Panc1 (cell line): ENCODE measurements at places on chromosomes 11 and 22.

GRCh38 chr11:46890665-46891064, 27.7 kb downstream of the LRP4 start:
- no peak for DNase-seq

DNA sequence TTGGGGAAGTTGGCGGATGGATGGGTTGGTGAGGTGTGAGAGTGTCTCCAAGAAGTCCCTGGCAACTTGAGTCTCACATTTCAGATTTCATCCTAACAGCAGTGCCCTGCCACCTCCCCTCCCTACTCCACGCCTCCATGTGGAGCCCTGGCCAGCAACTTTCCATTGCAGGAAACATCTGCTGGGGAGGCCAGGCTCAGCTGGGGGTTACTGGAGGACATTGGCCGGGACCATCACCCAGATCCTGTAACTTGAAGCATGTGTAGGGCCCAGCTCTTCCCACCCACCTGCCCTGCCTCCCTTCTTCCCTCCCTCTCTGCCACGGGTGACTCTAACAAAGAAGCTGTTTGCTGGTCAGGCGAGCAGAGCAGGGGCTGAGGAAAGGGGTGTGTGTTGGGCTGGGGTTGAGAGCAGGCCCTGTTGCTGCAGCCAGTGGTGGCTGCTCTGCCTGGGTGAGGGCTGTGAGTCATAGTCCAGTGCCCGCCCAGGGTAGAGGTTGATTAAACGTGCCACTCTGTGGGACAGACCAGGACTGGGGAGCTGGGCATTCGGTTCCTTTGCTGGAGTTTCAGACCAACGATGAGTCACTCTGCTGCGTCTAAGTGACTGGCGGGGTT, 64.0 kb downstream of the SCN3B start:
- DNase-seq = no peak

DNA sequence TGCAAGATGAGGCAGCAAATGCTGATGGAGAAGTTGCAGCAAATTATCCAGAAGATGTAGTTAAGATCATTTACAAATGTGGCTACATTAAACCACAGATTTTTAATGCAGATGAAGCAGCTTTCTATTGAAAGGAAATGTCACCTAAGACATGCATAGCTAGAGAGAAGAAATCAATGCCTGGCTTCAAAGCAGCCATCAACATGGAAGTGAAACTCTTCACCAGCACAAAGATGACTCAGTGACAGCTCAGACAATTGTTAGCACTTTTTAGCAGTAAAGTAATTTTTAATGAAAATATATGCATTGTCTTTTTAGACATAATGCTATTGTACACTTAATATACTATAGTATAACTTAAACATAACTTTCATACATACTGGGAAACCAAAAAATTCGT, 71.4 kb downstream of the FANCF start:
- DNase-seq = no peak

GRCh38 chr22:40415531-40416266, 45.3 kb downstream of the SGSM3 start:
- DNase-seq = no peak

- peak; percentile 51 for DNase-seq
Observed at GRCh38 chr22:26330971-26331625, 98.0 kb upstream of the ASPHD2 start.

DNA sequence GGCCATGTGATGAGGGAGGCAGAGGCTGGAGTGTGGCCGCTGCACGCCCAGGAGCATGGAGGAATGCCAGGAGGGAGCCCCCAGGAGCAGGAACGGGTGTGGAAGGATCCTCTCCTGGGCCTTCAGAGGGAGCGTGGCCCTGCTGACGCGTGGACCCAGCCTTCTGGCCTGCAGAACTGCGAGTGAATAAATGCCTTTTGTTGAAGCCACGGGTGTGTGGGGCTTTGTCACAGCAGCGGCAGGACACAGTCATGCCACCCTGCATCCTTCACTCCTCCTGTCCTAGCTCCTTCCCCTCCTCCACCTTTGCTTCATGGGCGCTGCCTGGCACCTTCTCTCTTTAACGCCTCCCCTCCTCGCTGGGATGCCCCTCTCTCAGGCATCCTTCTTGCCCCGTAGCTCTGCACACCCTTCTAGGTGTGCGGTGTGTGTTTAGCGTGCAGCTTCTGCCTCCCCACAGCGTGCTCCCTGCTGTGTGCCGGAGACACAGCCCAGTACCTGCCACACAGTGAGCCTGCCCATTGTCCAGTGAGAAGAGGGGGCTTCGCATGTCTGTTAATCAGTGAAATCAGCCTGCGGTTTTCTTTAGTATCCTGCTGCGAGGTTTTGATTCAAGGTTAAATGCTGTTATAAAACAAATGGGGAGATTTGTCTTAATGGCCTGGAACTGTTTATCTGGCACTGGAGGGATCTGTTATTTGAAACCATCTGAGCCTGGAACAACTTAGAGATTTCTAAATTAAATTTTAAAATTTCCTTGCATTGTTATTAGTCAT, 459.6 kb downstream of the TBC1D22A start:
- no peak for DNase-seq

DNA sequence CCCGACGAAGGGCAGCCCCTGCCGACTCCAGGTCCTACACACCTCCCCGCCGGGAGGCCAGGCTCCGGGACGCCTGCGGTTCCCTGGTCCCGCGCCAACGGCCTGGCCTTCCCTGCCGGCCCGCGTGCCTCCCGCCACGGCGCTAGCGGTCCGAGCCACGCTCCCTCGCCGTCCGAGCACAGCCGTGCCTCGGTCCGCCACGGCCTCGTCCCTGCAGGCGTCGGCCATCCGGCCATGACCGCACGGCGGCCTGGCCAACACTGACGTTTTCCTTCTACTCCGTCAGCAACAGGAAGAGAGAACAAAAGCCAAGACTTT, 532 bp downstream of the EIF4G2 start:
- DNase-seq = no peak

- DNase-seq = no peak
Observed at GRCh38 chr11:26201411-26201810, 130.5 kb upstream of the ANO3 start.

DNA sequence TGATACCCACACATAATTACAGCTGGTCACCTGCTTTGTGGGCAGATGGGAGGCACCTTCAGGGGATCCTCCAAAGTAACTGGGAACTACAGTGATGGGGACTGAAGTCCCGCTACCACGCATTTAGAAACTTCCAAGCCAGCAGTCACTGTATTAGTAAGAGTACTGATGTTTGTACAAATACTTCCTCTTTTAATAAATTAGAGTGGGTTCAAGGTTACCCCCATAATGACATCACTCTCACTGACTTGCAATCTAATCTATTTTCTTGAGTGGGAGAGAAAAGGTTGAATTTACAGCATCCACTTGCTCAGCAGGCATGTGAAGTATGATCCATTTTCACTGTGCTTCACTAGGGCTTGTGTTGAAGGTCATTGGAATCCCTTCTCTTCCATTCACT, 72.1 kb upstream of the TIMP3 start:
- no peak for DNase-seq

- DNase-seq = no peak
Observed at GRCh38 chr11:103602840-103603239, 433.6 kb upstream of the DDI1 start.

GRCh38 chr11:20493340-20493739, 105.8 kb downstream of the PRMT3 start:
- DNase-seq = no peak

DNA sequence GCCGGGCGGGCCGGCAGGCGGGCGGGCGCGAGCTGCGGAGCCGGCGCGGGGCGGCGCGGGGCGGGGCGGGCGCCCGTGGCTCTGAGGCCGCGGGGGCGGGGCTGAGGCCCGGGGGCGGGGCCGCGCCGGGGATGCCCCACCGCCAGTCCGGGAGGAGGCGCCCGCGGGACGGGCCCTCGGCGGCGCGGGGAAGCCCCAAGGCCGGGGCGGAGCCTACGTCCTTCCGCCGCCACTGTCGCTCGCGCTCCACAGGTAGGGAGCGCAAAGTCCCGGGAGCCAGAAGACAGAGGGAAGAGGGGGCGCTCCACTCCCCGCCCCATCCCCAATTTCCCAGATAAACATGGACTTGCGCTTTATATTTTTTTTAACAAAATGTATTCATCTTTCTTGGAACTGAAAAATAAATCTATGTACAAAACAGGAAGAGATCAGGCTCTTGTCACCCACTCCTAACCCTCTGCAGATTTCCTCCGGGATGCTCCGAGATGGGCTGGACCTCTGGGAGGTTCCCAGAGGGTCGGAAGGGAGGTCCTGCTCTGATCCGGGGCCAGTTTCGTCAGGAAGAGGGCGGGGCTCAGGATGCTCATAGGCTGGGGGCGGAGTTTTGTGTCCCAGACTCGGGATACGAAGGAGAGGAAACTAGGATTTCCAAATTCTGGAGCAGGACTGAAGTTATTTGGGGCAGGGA, at the start of gene MAP4K2:
Gene MAP4K2 (minus strand): TSS at position 57 of the 688 bp plus-strand sequence. CDS start 65 bp downstream, outside the sequence.
- peak; percentile 70 for DNase-seq

DNA sequence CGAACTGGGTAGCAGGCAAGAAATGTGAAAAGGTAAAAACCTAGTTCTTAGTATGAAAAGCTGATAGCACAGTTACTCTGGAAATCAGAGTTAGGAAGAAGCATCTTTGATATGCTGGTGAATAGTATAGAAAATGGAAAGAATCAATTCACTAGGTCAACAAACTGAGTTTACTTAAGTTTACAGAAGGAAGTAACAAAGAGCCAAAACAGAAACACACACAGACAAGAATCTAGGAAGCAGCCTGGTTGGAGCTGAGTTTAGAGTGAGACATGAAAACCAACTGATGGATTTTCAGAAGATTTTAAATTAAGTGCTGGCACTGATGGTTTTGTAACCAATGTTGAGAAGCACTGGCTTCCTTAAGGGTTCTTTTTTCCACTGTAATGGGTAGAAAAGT, 296.3 kb downstream of the CADM1 start:
- no peak for DNase-seq

GRCh38 chr22:43113526-43114251, 3.1 kb downstream of the BIK start:
- DNase-seq = no peak

DNA sequence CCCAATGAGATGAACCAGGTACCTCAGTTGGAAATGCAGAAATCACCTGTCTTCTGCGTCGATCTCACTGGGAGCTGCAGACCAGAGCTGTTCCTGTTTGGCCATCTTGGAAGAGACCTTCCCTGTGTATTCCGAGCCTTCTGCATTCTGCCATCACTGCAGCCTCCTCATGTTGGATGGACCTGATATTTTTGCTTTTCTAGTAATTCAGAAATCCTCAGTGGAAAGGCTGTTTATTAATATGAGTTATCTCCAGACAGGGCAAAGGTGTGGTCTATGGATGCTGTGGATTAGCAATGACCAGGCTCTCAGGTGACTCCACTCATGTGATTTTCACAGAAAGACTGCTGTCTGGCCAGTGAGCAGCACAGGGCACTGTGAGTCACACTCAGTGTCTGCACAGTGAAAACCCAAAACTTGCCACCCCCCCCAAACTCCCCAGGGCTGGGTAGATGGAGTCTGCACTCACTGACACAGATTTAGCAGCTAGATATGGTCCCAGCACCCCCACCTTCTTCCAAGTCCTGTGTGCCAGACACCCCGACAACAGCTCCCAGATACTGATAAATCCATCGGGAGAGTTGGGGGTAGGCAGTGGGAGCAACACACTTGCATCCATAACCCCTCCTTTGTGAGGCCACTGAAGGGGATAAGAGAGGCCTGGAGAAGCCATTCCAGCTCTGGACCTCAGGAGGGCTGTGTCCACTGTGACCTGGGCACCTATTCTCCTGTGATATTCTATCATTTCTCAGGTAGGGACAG, 75.2 kb upstream of the TOP3B start:
- no peak for DNase-seq

GRCh38 chr11:48109046-48109666, 107.5 kb upstream of the OR4B1 start:
- no peak for DNase-seq

GRCh38 chr11:414318-414857, 411 bp downstream of the SIGIRR start:
- no peak for DNase-seq

GRCh38 chr11:76723142-76723541, 52.6 kb upstream of the LRRC32 start:
- DNase-seq = no peak

DNA sequence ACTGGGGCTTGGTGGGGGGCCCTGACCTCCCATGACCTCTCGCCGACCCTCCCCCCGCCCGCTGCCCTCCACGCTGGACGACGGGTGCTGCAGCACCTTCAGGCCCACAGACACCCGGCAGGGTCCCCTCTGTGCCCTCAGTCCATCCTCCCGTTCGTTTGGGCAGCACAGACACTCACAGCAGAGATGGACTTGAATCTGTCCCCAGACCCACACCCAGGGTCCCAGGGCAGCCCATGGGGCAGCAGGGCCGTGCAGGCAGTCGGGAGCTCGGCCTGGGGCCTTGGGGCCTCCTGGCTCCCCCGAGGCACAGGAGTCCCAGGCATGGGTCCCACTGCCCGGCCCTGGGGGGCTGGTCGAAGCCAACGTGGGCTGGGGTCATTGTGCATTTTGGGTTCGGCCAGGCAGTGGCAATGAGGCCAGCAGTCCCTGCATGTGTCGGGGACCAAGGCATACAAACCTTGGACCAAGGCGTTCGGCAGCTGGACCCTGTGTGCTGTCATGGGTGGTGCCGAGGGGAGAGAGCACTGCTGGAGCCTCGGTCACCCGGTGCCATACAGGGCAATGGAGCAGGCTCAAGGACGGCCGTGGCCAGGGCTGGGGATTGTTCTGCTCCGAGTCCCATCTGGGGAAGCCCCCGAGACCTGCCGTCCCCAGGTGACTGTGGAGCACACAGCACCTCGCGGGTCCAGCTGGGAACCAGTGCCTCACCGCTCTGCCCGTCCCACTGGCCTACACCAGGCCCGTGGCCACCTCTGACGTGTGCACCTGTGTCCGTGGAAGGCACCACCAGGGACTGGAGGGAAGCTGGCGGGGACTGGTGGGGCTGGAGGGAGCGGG, 19.3 kb upstream of the BRSK2 start:
- DNase-seq = no peak
